AG04449 (cell line): ENCODE measurements at places on chromosomes 4 and X.

DNA sequence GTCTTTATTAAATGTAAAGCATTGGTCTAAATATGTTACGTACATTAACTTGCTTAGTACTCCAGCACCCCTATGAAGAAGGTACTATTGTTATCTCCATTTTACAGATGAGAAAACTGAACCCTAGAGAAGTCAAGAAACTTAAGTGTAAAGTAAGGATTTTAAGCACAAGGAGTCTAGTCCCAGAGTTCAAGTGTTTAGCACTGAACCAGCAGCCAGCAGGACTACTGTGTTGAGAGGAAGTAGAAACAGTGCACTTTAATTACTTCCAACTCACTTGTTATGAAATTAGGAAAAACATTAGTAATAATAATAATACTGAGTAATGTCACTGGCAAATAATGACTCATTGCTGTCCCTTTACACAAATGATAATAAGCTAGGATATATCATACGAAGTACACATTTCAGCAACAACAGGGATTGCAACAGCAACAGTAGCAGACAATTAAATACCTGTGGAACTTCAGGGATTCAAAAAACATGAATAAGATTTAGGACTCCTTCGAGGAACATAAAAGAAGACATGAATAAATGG is 548.1 kb upstream of the HS3ST1 start:
- no peak for DNase-seq

DNA sequence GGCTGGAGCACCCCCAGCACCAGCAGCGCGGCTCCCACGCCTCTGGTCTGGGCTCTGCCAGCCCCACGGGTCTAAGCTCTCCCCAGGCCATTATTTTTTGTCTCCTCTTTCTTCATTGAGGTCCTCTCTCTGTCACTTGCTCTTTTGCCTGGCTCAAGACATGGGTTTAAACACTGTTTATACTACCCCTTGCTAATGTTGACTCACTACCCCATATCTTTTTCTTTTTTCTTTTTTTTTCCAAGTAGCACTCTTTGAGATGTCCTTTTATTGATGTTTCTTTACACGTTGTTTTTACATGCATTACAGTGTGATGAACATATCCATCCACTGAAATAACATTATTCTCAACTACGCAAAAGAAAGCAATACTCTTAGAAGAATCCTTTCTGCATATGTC is 1.7 kb upstream of the ERVMER34-1 start:
- no peak for DNase-seq

DNA sequence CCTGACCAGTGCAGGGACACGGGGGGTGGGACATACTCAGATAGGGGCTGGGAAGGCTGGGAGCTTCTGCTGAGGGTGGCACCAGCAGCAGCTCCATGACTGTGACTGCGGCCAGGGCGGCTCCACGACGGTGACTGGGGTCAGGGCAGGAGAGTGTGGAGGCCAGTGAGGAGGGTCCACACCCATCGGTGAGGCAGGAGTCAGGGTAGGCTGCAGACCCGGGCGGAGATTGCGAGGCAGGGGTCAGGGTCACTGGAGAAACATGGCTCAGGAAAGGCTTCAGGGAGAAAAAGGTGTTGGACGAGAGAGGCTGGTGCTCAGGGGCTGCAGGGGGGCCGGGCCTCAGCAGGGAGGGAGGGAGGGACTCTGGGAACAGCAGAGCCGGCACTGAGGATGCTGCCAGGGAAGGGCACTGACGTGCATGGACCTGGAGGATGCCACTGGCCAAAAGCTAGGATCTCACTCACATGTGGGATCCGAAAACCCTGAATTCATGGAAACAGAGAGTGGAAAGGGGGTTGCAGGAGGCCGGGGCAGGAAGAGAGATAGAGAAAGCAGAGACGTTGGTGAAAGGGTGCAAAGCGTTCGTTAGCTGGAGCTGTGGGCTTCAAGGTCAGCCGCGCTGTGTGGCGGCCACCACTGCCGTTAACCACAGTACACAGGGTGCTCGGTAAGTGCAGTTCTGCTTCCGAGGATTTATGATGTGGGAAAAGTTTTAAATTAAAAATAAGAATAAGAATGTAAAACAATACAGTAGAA is 22.0 kb downstream of the ATP5ME start:
- DNase-seq: no peak

GRCh38 chr4:24033626-24034025 is 143.8 kb upstream of the PPARGC1A start:
- no peak for DNase-seq

DNA sequence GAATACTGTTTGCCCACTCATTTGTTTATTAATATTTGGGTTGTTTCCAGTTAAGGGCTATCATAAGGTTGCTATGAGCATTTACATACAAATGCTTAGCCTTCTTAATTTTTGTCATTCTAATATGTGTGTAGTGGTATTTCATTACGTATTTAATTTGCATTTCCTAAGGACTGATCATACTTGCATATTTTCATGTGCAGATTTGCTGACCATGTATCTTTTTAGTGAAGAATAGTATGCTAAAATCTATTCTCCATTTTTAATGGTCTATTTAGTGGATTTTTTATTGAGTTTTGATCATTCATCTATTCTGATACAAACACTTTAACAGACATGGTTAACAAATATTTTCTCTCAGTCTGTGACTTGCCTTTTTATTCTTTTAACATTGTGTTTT is 949.5 kb downstream of the RAB28 start:
- no peak for DNase-seq

GRCh38 chr4:107792711-107793110 is 32.0 kb upstream of the SGMS2 start:
- no peak for DNase-seq

- DNase-seq: no peak
Measured at GRCh38 chr4:125008676-125009075, 296.1 kb upstream of the ANKRD50 start.

GRCh38 chr4:41866799-41867677 is 68.2 kb upstream of the TMEM33 start:
- DNase-seq: no peak

DNA sequence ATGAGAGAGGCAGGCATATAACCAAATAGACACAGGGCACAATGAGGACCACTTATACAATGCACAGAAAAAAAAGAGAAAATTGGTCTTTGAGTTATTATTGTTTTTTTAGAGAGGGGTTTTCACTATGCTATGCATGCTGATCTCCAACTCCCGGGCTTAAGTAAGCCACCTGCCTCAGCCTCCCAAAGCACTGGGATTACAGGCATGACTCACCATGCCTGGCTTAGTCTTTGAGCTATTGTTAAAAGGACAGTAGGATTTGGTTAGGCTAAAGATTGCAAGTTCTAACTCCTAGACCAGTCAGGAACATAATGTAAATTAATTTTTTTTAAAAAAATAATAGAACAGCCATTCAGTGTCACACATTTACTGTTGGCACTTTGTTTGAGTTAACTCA is 340.1 kb downstream of the GPAT3 start:
- no peak for DNase-seq

GRCh38 chrX:149962859-149963757 is 24.8 kb upstream of the EOLA2 start:
- no peak for DNase-seq

DNA sequence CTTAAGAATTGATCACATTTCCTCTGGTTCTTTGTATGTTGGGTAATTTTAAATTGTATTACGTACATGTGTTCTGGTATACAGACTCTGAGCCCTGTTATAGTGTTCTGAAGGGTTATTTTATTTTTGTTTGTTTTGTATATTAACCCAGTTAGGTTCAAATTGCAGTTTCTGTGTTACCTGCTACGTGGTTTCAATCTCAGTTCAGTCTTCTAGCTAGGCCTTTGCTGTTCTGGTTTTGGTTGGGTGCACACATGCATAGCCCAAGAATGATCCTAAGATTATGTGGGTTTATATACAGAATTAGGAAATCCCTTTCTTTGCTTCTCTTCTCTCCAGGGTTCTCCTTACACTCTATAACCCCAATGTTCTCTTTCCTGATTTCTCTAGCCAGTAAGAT is 161.0 kb downstream of the PPP1R2C start:
- no peak for DNase-seq

DNA sequence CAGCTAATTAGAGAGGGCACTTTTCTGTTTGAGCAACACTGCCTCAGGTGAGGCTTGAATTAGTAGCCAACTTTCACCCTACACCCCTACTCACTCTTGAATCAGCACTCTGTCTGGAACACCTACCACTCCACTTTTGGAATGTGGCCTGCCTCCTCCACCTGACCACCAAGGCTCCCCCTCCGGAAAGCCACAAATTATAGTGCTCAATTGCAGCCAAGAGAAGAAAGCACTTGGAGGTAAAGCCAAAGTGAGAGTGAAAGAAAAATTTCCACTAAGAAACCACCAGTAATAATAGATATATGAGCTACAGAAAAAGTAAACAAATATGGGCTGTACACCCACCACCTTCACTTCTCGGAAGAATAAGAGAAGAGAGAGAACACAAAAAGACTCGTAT is 41.1 kb downstream of the PPP3CA start:
- no peak for DNase-seq

DNA sequence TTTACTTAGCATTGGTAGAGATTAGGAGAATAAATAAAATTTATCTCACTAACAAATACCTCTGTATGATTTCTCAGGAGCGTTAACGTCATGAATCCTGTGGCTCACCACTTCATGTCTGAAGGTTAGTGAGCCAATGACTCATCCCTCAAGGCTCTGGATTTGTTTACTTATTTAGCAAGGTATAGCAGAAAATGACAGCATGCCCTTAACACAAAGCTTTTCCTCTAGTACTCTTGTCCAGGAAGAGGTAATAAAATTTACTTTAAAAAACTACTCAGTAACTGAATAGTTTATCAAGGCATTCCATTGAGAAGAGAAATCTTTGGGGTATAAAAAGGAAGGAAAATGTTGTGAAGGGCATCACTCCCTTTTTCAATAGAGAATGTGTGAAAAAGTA is 823.8 kb downstream of the CCSER1 start:
- DNase-seq: no peak

DNA sequence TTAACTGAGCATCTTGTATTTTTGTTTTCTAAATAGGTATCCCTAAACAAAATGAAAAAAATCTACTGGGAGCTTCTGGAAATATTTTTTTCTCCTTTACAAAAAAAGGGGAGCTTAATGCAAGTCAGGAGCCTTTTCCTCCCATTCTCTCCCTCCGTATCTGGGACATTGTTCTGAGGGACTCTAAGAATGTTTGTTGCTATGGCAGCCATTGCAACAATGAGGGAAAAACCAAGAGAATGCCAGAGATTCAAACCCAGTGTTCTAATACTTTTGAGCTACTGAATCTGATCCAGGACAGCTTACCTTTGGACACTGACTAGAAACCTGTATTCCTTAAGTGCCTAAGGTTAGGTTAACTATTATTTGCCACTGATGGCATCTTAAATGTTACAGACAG is 485.7 kb upstream of the HS3ST1 start:
- no peak for DNase-seq

DNA sequence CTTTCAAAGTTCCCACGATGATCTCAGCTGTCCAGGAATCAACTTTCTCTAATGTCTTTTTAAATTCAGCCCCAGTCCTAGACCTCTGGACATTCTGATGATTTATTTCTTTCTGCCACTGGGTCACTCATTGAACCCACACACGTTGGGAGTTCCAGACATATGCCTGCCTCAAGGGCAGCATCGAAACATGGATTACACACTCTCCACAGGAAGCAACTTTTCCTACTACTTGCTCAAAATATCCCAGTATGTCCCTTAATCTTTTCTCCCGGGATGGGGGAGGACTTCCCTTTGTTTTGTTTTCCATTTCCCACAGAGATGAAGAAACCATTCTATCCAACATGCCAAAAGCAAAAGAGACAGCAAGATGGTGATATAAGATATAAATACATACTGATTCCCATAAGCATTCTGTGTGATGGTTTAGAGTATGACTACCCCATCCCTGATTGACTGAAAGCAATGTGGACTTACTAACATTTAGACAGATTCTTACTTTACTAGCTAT is 79.8 kb upstream of the PPARGC1A start:
- DNase-seq: no peak

- no peak for DNase-seq
Measured at GRCh38 chrX:102975016-102975415, 37.9 kb downstream of the RAB40AL start.

GRCh38 chr4:139675651-139676050 is 10.0 kb downstream of the MGST2 start:
- no peak for DNase-seq

DNA sequence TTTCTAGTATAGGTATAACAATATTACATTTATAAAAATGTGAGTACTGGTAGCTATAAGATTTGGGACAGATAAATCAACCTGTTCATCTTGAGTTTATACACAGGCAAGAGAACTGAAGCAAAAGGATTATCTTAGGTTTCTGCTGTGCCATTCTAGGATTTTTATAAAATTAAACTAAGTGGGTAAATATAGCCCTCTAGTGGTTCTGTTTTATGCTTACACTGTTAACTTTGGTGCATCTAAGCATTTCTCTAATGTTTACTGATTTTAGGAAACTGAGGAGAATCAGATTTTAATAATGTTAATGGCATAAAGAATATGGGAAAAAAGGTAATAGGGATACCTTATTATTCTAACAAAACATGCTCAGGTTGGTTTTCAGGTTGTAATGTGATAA is 1.1 kb upstream of the RRH start:
- DNase-seq: no peak

DNA sequence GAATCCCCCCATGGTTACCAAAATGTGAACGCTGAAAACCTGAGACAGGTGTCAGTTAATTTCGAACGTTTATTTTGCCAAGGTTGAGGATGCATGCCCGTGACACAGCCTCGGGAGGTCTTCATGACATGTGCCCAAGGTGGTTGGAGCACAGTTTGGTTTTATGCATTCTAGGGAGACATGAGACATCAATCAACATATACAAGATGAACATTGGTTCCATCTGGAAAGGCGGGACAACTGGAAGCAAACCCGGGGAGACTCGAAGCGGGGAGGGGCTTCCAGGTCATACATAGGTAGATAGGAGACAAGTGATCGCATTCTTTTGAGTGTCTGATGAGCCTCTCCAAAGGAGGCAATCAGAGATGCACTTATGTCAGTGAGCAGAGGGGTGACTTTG is 11.0 kb upstream of the SH3BP2 start:
- no peak for DNase-seq

GRCh38 chr4:2786794-2787229 is 6.1 kb upstream of the SH3BP2 start:
- no peak for DNase-seq

DNA sequence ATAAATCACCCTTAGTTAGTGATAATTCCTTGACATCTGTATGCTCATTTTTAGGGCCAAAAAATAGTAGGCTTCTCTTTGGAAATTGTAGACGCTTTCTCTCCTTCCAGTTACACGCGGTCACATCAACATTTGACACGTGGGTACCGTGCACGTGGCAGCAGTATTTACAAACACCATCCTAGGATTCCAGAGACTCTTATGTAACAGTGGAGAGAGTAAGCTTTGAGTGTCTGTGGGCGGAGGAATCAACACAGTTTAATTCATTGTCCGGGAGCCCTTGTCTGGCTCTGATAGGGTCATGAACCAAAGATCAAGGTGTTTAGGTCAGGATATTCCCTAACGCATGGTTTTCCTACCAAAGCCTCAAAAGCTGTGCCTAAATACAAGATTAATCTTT is 12.2 kb downstream of the TET2 start:
- no peak for DNase-seq

- no peak for DNase-seq
Measured at GRCh38 chr4:146477054-146477453, 44.7 kb downstream of the SLC10A7 start.

- DNase-seq: no peak
Measured at GRCh38 chr4:184347251-184348239, 126.8 kb downstream of the IRF2 start.
